ENCODE measurements at places on chromosomes 5 and 9.
A peak's percentile ranks its signal among the peaks of the same experiment; 100 is the strongest.

- DNase-seq, result no peak
Measured at GRCh38 chr5:146091881-146092280, 13.5 kb downstream of the PLAC8L1 start.

DNA sequence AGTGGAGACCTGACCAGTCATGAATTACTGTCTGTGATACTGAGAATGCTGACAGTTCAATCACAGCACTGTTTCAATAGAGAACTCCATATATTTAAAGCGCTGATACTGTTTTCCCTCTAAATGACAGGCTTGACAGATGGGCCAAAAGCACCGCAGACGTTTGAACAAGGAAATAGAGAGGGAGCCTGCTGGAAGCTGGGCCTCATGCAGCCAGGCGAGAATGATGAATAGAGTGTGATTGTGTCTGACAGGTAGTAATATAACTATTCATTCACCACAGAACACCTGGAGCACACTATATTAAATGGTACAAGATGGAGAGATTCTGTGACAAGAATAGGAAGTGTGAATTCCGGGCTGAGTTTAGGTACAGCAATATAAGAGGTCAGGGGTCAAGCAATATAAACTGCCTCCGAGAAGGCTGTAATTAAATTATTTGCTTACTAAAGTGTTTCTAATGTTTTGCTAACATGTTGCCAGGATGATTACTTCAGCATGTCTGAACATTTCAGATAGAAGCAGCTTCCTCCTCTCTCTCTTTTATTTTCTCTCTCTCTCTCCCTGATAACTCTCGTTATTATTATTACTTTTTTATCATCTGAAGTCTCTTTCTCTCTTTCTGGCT lies 297.7 kb downstream of the CSNK1G3 start:
- peak; percentile 56 for DNase-seq

- no peak for DNase-seq
Measured at GRCh38 chr5:83711982-83712601, 8.6 kb downstream of the HAPLN1 start.

GRCh38 chr5:178293400-178293799 lies 60.8 kb upstream of the PHYKPL start:
- no peak for DNase-seq

DNA sequence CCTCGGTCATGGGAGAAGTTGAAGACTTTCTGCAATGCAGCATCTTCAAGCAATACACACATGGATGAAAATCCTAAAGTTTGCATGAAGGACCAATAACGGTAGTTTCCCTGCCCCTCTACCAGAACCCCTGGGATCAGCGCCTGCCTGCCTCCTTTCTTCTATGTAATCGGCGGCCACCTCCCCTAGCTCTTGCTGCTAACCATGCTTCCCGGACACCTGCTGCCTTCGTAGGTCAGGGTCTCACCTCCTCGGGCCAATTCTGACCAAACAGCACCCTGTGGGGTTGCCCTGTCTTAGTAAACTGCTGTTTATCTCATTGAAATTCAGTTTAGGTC lies 388 bp upstream of the MED10 start:
- no peak for DNase-seq

GRCh38 chr5:173488144-173488543 lies 128.3 kb downstream of the BOD1 start:
- no peak for DNase-seq

GRCh38 chr5:89120719-89121118 lies 237.7 kb upstream of the MEF2C start:
- DNase-seq, result no peak

- no peak for DNase-seq
Measured at GRCh38 chr5:168960497-168960896, 340.4 kb downstream of the SLIT3 start.

GRCh38 chr9:110033869-110034268 lies 174.1 kb downstream of the C9orf152 start:
- DNase-seq, result no peak

DNA sequence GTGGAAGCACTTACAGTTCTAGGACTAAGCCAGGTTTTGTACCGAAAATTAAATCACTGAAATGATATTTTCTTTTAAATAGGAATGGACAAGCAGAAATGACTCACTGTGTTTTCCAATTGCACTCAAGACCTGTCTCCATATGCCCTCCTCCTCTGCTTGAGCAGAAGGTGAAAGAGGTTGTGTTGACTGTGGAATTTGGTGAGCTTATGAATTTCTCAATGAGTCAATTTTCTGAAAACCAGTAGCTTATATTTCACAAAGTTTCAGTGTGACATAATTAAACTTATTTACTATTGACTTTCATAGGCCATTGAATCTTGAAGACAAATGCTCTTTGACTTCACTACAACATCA lies 249.9 kb downstream of the NPR3 start:
- DNase-seq, result no peak

DNA sequence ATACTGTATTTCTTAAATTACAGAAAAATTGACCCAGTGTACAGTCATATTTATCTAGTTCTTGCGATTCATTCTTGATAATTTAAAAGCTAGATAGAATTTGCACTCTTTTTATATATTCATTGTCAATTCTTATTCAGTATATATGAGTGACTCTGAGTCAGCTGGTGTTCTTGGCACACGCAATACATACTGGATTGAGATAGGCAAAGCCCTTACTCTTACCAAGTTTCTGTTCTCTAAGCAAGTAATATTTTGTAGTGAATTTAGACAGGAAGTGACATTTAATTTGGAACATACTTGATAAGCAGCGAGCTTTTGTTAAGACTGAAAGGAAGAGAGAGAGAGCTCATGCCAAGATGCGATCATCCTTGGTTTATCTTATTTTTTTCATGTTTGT lies 57.7 kb downstream of the GPBP1 start:
- DNase-seq, result no peak

DNA sequence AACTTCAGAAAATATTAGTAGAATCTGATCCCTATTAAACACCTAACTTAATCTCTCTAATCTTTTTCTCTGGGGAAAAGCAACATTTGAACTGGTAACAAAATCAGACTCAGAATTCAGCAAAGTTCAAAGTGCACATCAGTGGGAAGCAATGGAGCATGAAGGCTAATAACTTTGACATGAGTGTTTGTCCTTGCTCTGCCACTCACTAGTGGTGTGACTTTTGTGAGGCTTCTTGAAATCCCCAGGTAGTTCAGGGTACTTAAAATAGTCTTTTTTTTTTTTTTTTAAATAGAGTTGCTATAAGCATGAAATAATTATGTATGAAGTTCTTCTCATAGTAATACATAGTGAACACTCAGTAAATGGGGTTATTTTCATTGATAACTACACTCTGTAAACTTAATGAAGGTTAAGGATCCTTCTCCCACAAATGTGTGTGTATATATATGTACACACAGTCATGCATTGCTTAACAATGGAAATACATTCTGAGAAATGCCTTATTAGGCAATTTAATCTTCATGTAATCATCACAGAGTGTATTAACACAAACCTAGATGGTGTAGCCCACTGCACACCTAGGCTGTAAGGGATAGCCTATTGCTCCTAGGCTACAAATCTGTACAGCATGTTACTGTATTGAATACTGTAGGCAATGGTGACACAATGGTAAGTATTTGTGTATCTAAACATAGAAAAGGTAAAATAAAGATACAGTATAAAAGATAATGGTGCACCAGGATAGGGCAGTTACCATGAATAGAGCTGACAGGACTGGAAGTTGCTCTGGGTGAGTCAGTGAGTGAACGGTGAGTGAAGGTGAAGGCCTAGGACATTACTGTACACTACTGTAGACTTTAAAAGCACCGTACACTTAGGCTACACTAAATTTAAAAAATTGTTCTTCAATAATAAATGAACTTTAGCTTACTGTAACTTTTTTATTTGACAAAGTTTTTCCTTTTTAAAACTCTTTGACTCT lies 73.3 kb upstream of the HMHB1 start:
- DNase-seq, result no peak

DNA sequence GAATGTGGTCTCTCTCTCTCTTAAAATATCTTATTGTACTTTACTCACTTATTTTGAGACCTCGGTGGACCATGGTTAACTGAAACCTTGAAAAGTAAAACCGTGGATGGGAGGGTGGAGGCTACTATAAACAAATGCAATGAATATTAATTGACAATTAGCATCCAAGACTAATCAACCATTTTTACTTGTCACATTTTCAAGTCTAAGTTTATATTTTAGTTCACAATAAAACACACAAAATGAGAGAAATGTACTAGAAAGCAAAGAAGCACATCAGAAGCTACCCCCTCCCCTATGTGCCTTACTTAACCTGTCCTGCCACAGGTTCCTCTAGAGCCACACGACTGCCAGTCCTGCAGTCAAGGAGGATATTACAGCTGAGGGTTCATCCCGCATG lies 4.6 kb downstream of the ARL15 start:
- DNase-seq, result no peak

DNA sequence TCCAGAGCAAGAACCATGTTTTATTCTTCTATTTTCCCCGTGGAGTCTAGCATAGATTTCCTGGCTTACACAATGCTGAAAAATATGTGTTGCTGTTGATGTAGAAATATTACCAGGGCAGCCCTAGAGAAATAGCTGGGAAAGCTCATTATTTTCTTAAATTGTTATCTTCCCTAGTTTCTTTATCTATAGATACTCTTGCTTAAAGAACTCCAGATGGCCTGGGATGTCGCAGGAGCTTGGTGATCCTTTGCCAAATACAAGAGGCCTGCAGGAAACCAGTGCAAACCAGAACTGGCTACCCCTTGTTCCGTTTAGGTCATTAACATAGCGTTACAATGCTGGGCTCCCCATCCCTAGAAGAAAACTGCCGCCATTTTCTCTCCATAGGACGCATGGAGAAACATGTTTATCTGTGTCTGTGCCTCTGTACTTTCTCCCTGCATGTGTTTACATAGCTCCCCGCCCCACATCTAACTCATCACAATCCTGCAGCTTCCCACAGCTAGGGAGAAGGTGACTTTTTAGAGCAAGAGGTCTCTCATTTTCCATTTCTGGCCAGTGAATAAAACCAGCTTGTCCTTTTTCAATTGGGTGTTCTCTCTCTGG lies 6.4 kb downstream of the PRLR start:
- no peak for DNase-seq

DNA sequence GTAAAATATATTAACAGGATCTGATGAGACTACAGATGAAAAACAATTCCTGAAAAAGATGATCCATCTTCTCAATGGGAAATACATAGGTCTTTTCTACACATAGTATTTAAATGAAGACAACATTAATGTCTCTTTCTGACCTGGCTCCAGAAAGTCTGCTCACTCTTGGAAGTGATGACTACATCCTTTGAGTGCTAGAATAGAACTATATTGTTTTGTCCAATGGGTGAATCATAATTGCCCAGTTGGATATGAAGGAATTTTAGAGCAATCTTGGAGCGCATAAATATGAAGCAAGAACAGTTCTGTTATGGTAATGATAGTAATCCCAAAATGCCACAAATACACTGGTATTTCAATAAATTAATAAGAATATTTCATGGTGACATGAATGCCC lies 322.1 kb downstream of the DEPDC1B start:
- no peak for DNase-seq

DNA sequence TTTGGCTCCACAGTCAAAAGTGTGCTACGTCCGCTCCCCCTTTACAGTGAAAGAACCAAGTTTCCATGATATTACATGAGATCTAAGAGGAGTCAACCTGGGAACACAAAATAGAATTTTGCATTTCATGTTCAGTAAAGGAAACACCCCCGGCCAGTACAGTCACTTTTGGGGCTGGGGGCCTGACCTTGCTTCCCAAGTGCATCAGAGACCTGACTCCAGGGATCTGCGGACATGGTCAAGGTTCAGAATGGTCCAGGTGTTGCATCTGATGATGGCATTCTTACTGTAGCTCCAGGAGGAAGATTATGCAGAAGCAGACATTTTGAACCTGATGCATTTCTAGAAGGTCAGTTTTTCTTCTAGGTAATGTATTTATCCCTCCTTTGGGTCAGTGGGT lies 39.8 kb downstream of the AK8 start:
- no peak for DNase-seq

DNA sequence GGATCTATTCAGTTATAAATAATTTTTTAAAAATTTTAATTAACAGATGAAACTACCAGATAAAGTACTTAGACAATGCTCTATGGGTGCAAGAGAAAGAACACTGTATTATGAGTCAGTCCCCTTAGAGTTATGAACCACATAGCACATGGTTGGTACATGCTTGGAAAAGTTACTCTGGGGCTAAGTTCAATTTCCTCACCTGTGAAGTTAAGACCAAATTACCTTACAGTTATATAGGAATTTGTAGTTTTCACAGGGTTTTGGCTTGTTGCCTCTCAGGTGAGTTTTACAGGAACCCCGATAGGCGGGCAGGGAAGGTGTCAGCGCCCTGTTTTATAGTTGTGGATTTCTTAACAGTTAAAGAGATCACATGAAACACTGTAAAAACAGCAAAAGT lies 1.2 kb downstream of the PANK3 start:
- no peak for DNase-seq

DNA sequence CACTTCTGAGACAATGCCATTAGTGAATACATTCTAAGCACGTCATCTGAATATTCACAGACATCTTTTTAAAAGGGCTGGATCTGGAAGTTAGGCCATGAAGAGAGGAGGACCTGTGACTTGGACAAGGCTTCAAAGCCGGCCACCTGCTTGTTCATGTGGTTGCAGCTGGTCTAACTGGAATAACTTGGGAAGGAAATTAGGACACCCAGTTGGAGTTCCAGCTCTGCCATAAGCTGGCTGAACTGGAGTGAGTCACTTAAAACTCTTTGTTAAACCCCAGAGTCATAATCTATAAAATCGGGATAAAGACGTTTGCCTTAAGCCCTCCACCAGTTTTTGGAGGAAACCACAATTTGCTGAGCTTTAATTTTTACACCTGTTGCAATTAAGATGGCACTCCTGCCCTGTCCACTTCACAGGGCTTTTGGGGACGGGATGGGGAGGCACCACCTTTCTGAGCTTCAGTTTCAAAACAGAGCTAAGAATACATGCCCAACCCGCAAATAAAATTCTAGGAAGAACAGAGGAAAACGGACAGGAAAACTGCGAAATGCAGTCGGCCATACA lies 536 bp upstream of the STX17 start:
- DNase-seq, result no peak

DNA sequence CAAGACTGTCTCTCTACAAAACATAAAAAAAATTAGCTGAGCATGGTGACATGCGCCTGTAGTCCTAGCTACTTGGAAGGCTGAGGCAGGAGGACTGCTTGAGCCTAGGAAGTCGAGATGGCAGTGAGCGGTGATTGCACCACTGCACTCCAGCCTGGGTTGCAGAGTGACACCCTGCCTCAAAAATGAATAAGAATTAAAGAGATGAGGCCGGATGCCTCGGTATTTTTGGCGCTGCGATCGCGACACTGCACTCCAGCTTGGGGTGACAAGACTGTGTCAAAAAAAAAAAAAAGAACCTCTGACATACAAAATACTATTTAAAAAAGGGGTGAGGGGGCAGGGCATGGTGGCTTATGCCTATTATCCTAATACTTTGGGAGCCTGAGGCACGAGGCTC lies 7.3 kb downstream of the GPBP1 start:
- DNase-seq, result no peak

All from left colon (tissue), 2 donors.